Muscle of back (tissue), 13 donors: ENCODE measurements at places on chromosomes 4 and X. TPM values are rescaled to one million over a fixed set of nuclear protein-coding genes. Genes with fewer than 3 reads are reported as not detected.

The FANCB gene
- polyA plus RNA-seq, result 2.1 TPM

The MYOZ2 gene
- polyA plus RNA-seq, result 240 TPM

DNA sequence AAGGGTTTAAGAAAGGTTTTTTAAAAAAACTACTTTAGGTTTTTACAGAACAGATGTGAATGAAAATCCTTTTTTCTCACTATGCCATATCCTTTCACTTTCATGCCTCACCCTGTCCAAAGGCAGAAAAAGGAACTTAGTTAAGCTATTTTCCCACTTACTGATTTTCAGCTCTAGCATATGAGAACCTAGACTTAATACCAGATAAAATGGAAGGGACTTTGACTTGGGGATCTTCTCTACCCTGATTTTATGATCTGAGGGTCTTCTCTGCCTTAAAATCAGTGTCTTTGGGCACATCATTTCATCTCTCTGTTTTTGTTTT is 42.4 kb downstream of the FNIP2 start:
- DNase-seq, result no peak

DNA sequence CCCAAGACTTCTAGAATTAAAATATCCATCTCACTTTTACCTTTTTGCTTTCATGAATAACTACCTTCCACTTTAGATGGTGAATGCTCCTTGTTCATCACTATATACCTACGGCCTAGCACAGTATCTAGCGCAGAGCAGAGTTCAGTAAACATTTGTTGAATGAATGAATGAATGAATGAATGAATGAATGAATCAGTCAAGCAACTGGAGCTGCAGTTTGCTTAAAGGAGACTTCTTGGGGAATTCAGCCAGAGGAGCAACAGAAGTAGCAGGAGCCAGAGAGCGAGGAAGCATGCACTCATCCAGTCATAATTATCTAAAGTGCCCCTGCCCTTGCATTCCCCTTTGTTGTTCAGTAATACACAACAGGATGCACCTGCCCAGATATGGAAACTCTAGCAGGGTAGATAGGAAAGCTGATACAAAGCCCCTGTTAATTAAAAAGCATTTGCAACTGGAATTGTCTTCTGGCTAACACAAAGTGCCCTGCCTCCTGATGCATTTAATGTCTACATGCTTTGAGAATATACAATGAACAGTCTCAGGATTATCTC is 103.0 kb upstream of the MBNL3 start:
- DNase-seq, result no peak

DNA sequence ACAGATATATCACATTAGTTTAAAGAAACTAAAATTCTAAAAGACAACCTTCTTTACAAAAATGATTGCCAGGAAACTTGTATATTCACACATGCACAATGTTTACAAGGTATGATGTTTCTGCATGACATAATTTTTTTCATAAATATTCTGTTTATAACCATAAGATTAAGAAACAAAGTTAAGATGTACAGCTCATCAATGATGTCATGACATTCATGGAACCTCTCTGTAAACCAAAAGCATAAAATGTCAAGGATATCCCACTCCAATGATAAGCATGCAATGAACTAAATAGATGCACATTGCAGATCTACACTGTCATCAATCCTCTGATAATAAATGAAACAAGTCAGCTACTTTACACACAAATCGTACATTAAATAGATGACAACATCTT is 136.0 kb downstream of the MAB21L2 start:
- no peak for DNase-seq
